ENCODE measurements at places on chromosomes 2 and 18.
A peak's percentile ranks its signal among the peaks of the same experiment; 100 is the strongest.

GRCh38 chr2:121969766-121970639 is 214.6 kb downstream of the TSN start:
- DNase-seq, result no peak

DNA sequence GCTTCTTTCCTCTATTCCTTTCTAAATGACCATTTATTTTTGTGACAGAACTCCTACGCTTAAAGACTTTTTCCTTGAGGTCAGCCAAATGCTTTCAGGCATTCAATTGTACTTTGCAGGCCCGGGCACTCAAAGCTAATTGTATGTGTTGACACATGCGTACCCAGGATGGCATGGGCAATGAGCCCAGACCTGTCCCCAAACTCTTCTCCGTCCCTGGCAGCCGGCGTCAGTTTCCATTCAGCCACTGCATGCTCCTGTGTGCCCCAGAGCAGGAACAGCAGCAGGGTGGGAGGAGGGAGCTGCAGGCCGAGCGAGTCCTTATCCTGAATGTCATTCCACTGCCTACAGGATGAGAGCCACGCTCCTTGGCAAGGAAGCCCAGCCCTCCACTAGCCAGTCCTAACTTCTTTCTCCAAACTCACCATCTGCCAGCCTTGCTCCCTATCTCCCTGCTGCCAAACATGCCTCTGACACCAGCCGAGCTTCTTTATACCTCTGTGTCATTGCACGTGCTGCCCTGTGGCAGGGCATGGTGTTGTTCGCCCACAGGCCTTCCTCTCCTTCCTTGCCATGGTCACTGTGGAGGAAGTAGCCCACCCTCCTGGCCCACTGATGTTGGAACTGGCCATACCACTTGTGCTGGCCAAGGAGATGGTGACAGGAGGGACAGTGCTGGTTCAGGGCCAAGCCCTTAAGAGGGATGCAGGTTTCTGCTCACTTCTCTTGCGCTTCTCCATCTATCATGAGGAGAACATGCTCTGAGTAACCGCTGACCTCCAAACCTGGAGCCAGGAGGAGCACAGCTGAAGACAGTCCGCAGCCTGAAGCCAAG is 116.9 kb upstream of the FHL2 start:
- no peak for DNase-seq

GRCh38 chr2:161033059-161033660 is 127.1 kb upstream of the TANK start:
- DNase-seq, result no peak

- no peak for DNase-seq
These were observed 44.3 kb downstream of the L3MBTL4 start for GRCh38 chr18:6370410-6370809.

GRCh38 chr2:180128861-180129260 is 121.8 kb upstream of the CWC22 start:
- DNase-seq, result no peak

GRCh38 chr2:189751080-189751658 is 11.4 kb downstream of the OSGEPL1 start:
- DNase-seq, result peak; percentile 39

GRCh38 chr2:2021995-2022394 is 277.7 kb upstream of the PXDN start:
- DNase-seq, result no peak

GRCh38 chr2:237060534-237061312 is 25.0 kb upstream of the COPS8 start:
- peak; percentile 43 for DNase-seq

GRCh38 chr2:197138506-197138905 is 172.1 kb downstream of the ANKRD44 start:
- DNase-seq, result no peak

DNA sequence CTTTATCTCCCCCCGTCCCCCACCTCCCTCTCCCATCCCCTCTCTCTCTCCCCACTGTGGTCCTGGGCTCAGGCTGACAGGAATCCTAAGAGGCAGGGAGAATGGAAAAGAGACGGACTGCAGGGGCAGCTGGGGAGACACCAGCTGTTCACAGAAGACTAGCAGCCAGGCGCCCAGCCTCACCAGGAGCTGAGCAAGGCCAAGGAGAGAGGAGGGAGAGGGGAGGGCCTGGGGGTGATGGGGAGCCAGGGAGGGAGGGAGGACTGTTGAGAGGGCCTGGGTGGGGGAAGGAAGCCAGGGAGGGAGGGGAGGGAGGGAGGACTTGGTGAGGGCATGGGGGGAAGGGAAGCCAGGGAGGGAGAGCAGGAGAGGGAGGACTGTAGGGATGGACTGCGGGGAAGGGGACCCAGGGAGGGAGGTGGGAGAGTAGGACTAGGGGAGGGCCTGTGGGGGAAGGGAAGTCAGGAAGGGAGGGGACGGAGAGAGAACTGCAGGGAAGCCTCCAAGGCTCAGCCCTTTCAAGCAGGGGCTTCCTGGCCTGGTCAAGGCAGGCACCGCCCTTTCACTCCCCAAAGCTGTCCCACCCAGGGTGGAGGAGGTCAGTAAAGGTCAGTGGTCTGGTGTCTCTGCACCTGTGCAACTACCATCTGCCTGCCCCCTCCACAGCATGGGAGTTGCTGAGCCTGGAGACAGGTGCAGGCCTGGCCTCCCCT is 517.7 kb upstream of the MYT1L start:
- DNase-seq, result no peak

GRCh38 chr2:219737270-219737691 is 109.9 kb downstream of the SLC4A3 start:
- DNase-seq, result no peak

DNA sequence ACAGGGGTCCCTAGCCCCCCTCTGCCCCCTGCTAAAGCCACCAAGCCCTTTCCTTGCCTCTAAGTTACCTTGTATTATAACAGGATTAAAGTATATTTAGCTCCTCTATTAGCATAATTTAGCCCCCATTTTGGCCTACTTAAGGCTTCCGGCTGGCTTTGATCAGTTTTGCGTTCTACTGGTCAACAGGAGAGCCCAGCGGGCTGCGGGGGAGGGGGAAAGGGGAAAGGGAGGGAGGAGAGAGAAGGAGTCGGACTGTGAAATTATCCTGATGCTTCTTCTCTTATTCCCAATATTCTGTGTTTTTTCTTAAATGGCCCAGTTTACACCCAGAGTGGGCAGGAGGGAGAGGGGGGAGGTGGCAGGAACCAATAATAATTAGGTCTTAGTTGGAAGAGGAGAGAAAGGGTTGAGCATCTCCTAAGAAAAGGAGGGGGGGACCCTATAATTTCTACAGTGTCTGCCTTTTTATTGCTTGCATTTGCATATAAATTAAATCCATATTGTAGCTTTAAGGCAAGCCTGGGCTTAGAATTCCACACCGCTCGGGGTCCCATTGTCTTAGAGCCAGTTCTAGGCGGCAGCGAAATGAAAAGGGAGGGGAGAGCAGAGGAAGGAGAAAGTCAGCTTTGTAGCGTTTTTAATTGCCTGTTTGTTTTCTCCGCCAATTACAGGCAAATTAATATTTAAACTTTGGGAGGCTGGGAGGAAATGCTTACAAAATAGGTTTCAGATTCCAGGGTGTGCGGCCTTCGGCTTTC is 39.6 kb downstream of the EN1 start:
- no peak for DNase-seq

- DNase-seq, result no peak
These were observed 90.6 kb upstream of the VWC2L start for GRCh38 chr2:214320211-214320610.

- no peak for DNase-seq
These were observed 221.9 kb downstream of the TSN start for GRCh38 chr2:121977326-121977725.

DNA sequence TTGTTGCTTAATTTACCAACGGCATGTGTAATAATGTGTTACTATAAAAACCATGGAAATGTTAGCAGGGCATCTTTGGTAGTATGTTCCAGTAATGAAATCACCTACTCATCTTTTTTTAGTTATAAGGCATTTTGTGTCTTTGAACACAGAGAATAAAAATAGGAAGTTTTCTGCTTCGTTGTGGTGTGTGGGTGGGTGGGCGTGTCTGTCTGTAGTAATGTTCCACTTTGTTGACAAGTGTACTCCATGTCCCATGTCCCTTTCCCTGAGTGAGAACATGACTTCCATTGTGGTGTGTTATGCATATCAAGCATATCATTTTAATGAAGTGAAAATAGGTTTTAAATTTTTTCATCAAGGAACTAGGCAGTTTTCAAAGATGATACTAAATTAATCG is 149.3 kb downstream of the VWC2L start:
- no peak for DNase-seq

DNA sequence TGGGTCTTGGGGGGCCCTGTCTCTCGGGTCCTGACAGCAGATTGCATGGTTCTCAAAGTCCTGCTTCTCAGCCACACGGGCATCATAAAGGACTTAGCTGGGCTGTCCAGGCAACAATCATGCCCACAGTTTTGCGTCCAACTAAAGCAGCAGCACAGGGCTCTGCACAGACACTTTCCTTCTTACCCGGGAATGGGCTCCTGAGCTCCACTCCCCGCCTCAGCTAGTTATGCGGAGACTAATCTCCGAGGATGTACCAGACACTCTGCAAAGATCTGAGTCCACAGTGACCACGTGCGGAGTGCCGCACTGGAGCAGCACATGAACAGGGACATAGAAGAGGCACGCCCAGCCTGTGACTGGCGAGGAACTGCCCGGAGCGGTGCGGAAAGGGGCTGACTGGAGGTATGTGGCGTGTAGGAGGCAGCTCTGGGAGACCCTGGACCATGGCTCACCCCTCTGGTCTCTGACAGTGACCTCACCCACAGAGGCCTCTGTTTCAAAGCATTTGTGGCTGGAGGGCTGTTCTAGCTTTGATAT is 270.0 kb downstream of the HDAC4 start:
- no peak for DNase-seq

DNA sequence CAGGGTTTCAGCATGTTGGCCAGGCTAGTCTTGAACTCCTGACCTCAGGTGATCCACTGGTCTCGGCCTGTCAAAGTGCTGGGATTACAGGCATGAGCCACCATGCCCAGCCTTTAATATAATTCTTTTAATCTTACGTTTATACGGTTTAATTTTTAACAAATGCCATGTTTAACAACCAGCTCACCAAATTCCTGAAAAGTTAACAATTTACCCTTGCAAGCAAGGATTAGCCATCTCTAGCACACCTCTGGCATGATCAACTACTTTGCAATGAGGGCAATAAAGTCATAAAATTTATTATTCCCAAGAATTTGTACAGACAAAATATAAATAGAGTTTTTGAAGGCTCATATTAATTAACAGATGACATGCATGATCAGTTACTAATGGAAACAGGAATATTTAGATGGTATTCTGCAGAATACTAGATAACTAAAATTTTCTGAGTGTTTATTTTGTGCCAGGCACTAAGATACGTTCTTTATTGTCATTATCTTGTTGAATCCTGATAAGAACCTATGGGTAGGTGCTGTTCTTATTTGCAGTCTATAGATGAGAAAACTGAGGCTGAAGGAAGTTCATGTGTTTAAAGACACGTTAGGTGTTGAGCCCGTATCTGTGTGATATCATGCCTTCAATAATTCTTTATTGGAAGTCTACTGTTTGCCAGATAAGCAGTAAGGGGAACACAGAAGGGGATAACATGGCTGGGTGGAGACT is 190.1 kb downstream of the CDCA7 start:
- no peak for DNase-seq

GRCh38 chr2:98731041-98731893 is at the start of gene MGAT4A:
MGAT4A (minus strand) TSS chr2:98731132; CDS start chr2:98726332, 4,800 bp downstream.
- peak; percentile 87 for DNase-seq

DNA sequence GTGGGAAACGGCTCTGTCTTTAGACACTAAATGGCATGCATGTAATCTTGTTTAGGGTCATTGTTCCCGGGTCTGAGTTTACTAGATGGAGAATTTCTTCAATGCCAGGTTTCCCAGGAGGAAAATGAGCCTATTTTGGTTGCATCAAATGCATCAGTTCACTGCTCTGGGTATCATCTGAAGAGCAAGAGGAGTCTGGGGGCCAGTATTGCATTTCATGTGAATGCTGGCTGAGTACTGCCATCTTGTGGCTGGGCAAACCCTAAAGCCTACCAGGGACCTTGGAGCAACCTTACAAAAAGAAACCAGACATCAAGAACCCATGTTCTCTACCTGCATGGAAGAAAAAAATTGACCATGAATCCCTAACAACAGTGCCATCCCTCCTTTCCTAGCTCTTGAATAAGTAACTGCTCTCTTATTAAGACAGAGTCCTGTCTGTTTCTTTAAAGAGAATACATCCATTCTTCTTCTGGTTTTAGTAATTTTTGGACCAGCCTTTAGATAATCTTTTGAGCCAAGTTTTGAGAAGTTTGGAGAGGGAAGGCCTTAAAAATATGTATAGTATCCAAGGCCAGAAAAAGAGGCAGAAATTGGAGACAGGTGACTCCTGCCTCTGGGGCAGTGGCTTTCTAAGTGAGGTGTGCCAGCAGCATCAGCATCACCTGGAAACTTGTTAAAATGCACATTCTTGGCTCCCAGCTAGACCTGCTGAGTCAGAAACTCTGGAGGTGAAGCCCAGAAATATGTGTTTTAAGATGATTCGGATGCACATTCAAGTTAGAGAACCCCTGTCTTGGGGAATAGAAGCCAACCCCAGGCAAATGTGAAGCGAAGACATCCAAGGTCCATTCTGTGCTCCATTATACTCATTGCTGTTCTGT is 261.0 kb upstream of the CXCR4 start:
- DNase-seq, result no peak

GRCh38 chr2:71148506-71149063 is 18.2 kb downstream of the MPHOSPH10 start:
- DNase-seq, result no peak

DNA sequence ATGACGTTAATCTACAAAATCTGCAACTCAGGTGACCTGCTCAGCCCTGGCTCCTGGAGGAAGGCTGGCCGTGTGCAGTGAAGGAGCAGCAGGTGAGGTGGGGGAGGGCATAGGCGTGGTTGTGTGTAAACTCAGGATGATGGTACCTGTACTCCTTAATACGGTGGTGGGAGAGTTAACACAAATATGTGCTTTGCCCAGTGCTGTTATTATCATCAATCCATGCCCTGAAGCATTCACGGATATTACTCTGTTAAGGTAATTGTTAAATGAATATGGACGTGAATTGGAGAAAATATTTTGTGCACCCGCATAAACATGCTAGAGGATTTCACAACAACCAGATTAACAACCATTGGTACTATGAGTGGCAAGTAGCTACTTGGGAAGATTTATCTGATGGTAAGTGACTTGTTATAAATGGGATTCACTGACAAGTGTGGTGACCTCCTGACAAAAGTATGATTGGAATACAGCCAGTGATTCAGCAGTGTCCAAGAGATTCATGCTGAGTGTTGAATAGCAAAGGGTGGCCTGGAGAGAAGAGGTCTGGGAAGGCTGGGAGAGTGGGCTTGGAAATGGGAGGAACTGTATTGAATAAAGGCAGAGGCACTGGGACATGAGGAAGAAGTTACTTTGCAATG is 194.1 kb downstream of the TPGS2 start:
- DNase-seq, result no peak
